ENCODE measurements at places on chromosomes 12 and 14.

GRCh38 chr14:100747021-100747586 is 20.4 kb downstream of the DLK1 start:
- no peaks in the 10 kb centered on the region for H3K27me3 ChIP-seq
- H3K4me3 ChIP-seq: no peak overlapping the region
- H3K27ac ChIP-seq: no peak overlapping the region
- no peak for DNase-seq

- no peaks in the 10 kb centered on the region for H3K27me3 ChIP-seq
- no peaks in the 10 kb centered on the region for H3K4me1 ChIP-seq
- DNase-seq: no peak
- no peak overlapping the region for H3K4me3 ChIP-seq
- H3K36me3 ChIP-seq: no peaks in the 10 kb centered on the region
These were observed 120.7 kb downstream of the CRACR2A start for GRCh38 chr12:3632256-3632655.

- no peak overlapping the region for H3K27ac ChIP-seq
- H3K4me3 ChIP-seq: no peak overlapping the region
- peaks cover 14% of the 10 kb centered on the region for H3K4me1 ChIP-seq
- no peak for DNase-seq
- no peaks in the 10 kb centered on the region for H3K36me3 ChIP-seq
These were observed 34.6 kb upstream of the BEGAIN start for GRCh38 chr14:100621806-100622205.

DNA sequence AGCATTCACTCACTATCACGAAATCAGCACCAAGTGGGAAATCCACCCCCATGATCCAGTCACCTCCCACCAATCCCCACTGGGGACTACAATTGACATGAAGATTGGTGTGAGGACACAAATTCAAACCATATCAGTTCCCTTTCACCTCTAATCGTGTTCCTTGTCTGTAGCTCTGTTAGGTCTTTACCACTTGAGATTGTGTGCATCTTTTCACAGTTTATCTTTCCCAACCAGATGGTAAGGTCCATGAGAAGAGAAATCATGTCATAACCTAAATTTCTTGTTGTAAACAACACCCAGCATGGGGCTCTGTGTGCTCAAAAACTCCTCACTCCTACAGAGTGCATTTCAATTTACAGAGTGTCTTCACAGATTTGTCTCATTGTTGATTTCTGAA is 27.1 kb upstream of the PCED1B start:
- H3K36me3 ChIP-seq: no peaks in the 10 kb centered on the region
- no peak overlapping the region for H3K27ac ChIP-seq
- H3K4me3 ChIP-seq: no peak overlapping the region
- no peaks in the 10 kb centered on the region for H3K4me1 ChIP-seq

DNA sequence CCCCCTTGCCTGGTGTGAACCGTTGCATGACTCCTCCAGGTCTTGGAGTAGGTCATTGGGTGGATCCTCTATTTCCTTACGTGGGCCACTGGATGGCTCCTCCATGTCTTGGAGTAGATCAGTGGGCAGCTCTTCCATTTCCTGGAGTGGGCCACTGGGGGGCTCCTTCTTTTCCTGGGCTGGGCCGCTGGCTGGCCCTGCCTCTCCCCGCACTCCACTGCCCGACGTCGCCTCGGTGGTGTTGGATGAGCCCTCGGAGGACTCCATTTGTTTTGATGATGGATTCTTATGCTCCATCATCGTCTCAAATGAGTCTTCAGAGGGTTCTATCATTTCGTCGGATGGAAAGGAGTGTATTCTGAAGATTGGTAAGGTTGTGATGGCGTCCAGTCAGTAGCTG is 19.1 kb downstream of the RTL1 start:
- no peak overlapping the region for H3K4me3 ChIP-seq
- no peak for DNase-seq
- H3K27ac ChIP-seq: no peak overlapping the region
- no peaks in the 10 kb centered on the region for H3K27me3 ChIP-seq

- H3K4me3 ChIP-seq: no peak overlapping the region
- DNase-seq: no peak
- no peak overlapping the region for H3K27ac ChIP-seq
- H3K36me3 ChIP-seq: peaks cover 28% of the 10 kb centered on the region
- H3K27me3 ChIP-seq: no peaks in the 10 kb centered on the region
These were observed 10.2 kb downstream of the SLC25A47 start for GRCh38 chr14:100333311-100333710.

DNA sequence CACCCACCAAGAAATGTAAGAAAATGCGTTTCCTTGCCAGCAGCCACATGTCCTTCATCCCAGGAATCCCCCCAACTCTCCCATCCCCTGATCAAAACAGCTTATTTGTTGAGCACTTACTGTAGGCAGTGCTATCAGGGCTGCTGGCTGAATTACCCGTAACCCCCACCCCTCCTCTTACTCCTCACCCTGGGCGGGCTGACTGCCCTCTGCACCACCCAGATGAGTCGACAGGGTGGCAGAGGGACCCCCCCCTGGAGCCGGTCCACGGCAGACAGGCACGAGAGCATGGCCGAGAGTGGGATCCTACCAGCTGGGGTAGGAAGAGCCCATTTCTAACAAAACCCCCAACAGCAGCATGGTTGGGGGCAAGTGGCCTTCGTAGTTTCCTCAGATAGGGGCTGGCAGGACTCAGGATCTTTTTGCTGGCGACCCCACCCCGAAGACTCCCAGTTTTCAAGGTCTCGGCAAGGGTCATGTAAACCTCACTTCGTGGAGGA is 1.1 kb upstream of the RHOF start:
- peaks cover 3% of the 10 kb centered on the region for H3K36me3 ChIP-seq
- H3K27ac ChIP-seq: peak overlapping the region; percentile 57
- DNase-seq: no peak
- peak overlapping the region; percentile 77 for H3K4me3 ChIP-seq
- H3K27me3 ChIP-seq: no peaks in the 10 kb centered on the region
- H3K4me1 ChIP-seq: peaks cover 39% of the 10 kb centered on the region

GRCh38 chr14:45028107-45028626 is 55.7 kb upstream of the PRPF39 start:
- H3K4me3 ChIP-seq: no peak overlapping the region
- no peak for DNase-seq
- H3K36me3 ChIP-seq: peaks cover 15% of the 10 kb centered on the region

DNA sequence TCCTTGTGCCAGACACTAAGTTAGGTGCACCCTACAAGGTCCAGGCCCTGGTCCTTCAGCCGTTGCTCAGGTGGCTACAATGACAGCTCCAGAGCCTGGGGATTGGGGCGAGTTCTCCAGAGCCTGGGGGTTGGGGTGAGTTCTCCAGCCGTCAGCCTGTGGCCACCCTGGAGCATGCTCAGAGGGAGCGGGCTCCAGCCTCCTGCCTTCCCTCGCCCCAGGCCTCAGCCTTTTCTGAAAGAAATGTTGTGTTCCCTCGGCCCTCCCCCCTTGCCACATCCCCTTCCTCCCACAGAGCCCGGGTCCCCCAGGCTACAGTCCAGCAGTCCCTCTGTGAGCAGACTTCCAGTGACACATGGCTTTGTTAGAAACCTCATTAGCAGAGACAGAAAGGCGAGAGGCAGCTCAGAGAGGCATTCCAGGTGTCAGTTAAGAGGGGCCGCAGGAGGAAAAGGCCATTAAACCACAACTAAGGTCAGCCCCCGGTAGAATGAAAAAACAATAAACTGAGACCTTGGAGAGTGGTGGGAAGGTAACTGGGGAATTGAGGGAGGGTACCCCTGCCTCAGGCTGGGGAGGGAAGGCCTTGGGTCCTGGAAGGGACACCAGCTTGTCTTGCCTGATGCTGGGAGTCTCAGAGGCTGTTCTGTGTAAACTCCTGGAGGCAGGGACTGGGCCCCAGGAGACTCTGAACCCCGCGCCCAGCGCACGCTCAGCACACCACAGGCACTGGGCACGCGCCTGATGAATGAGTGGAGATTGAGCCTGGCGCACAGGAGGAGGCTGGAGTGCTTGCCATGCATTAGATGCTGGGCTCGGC is 23.1 kb upstream of the COL2A1 start:
- H3K27ac ChIP-seq: no peak overlapping the region
- H3K27me3 ChIP-seq: no peaks in the 10 kb centered on the region
- H3K4me1 ChIP-seq: no peaks in the 10 kb centered on the region
- no peak for DNase-seq
- no peaks in the 10 kb centered on the region for H3K36me3 ChIP-seq
- H3K4me3 ChIP-seq: no peak overlapping the region
